Left cardiac atrium (tissue), 4 donors: ENCODE measurements at places on chromosomes 6 and 20.

DNA sequence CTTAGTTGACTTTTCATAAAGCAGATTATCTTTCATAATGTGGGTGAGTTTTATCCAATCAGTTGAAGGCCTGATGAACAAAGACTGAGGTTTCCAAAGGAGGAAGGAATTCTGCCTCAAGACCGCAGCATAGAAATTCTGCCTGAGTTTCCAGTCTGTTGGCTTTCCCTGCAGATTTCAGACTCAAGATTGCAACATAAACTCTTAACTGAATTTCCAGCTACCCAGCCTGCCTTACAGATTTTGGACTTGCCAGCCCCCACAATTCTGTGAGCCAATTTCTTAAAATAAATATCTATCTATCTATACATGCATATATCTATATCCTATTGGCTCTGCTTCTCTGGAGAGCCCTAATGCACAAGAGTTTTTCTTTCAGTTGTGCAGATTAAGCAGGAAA, 57.3 kb upstream of the SMLR1 start:
- DNase-seq = no peak

- DNase-seq = peak; percentile 45
These were observed 64.8 kb downstream of the UTRN start for GRCh38 chr6:144349690-144350527.

- DNase-seq = no peak
These were observed 155.5 kb downstream of the GJA1 start for GRCh38 chr6:121590916-121591315.

DNA sequence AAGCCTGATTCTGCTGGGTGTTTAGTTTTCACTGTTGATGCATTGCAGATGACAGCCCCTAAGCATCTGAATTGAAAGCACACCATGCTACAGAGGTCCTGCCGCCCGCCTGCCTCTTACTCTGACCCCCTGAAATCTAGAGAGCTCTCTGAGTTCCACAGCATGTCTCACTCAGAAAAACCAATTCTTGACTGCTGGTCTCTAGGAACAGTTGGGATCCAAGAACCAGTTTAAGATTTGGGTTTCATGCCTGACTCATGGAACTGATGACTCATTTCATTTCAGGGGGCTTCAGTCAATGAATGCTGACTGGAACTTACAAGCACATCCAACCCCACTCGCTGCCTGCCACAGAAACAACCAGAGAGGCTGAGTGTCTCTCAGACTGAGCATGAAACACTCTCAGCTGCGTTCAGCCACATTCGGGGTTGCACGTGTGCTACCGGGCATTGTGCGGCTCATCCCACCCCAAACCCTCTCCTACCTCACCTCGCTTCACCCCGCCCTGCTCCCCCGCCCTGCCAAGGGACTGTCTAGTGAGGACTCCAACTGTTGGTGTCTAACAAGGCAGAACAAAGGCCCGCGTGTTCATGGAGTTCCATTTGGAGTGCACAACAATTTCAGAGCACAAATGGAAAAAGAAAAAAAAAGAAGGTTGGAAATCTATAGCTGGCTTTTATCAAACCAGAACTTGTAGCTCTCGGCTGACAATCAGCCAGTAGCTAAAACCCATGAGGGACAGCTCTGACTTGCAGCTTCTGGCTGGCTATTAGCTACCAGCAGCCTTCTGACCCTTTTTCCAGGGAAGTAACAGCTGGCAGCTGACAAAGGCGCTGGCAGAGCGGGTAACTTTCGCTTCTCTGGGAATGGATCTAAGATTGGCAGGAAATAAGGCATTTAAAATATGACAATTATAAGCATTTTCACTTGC, 20.0 kb upstream of the TRAF3IP2 start:
- DNase-seq = peak; percentile 55

DNA sequence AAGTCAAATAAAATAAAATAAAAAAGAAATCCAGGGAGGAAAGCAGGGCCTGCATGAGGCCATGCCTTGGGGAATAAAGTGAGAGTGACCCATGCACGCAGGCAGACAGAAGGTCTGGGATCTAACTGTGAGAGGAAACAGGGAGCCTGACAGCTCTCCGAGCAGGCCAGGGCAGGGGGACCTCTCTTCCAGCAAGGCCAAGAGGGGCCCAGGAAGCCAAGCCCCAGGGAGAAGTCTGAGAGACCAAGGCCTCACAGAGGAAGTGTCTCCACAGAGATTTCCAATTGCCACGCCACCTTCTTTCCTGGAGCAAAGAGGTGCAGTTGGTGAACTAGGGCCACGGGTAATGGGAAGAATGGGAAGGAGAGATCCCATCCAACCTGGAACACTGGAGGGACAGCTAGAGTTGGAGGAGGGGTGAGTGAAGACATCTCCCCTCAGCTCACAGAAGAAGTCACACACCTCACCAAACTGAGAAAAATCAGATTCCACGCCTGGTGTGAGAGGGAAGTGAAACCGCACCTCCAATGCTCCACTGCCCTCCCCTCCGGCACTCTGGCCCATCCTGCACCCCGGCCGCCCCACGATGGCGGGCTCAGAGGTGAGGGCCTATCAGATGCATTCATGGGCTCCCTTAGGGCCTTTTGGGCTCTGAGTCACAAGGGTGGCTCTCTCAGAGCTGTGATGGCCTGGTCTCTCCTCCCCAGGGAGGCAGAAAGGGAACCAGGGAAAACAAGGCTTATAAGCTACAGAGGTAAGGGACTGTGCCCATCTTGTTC, 25.1 kb upstream of the TAF8 start:
- DNase-seq = no peak

DNA sequence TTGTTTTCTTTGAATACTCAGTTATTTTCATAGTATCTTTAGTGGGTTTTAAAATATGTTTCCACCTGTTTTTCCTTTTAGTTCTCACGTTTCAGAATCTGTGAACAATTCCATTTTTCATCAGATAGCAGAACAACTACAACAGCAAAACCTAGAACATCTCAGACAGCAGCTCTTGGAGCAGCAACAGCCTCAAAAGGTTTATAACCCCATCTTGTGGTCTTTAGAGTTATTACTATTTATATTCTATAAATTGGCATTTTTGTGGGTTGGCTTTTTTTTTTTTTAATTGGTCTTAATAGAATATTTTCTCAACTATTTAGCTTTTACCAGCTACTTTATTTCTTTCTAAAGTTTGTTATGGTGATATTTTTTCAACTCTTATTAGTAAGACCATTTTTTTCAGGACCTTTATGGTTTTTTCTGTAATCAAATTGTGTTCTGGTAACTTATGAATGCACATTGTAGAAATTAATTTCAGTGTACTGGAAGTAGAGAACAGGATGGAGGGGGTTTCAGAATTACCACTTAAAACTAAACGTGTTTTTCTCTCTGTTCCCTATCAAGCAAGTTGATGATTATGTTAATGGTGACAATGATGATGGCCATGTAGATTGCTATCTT, 72.2 kb downstream of the SCAF8 start:
- DNase-seq = no peak

DNA sequence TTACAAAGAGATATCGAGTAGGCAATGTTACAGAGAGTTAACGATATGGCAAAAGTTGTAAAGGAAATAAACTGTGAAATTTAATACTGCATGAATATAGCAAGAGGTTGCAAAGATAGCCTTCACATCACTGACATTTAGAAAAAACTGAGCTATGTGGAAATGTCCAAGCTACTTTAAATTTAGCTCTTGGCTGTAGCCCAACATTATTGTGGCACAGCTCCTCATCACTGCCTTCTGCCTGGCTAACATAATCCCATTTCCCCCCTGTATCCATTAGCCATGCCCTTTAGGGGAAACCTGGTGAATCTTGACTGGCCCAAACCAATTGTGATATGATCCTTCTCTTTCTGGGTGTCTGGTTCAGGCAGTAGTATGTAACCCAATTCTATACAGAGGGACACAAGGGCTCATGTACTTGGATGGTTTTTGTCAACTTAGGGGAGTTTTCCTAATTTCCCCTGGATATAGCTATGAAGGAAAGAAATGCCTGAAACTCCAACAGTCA, 115.4 kb downstream of the PFDN4 start:
- DNase-seq = no peak

DNA sequence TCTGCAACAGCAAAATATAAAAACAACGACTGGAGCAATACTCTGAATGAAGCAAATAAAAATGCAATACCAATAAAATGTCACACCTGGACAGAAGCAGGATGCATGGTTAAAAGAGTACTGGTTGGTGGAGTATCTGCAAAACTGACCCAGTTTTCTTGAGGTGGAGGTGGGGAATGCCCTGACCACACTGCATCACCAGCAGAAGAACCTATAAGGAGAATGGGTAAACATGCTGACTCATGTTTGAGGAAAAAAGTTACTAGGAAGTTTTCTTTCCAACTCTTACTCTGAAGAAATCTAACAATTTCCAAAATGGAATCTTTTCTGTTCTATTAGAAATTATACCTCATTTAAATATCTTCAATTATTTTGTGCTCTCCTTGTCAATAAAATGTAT, 43.6 kb downstream of the REPS1 start:
- no peak for DNase-seq

GRCh38 chr6:160051390-160051789, 70.2 kb upstream of the SLC22A1 start:
- DNase-seq = no peak

DNA sequence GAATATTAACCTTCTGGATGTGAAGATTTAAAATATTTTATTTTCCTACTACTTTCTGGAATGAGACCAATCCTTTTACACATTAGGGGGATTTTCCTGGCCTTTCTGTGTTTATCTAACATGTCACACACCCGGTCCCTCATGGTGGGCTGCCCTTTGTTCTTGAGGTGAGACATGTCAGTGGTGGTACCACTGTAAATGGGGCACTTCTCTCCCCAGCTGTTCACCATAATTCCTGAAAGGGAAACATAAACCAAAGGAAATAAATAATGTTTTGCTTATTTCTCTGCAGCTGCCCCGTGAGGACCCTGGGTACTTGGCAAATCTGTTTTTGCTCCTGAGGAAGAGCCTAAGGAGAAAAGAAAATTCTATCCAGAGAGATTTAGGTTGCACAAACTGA, 41.1 kb downstream of the GRIK2 start:
- DNase-seq = no peak
